ENCODE measurements at places on chromosomes 1 and 21.

DNA sequence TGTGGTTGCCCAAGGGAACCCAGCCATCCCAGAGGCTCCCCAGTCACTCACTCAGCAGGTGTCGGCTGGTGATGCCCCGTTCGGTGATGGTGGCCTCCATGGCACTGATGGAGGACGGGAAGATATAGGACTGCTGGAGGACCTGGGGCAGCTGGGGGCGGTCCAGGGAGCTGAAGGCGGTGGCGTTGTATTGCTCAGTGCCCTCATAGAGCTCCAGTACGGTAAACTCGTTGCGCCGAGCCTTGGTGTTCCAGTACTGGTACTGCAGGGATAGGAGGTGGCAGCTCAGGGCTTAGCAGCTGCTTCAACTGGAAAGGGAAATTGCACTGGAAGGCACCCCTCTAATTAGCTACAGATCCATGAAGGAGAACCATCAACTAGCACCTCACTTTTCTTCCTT lies 12.5 kb upstream of the UBR4 start:
- no peak for DNase-seq

DNA sequence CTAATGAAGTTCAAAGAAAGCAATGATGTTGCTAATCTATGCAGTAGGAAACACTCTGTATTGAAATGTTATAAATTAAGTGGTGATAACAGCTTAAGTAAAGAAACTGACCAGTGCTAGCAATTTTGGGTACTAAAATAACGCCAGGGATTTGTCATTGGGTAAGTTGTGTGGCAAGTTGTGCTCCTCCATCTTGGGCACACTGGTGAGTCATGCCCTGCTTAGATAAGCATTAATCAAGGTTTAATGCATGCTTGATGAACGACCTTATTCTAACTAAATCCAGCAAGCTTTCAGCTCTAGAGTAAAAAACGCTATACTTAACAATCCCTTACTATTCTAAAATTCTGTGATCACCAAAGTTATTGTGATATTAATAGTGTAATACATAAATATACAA lies 25.2 kb downstream of the VAMP4 start:
- DNase-seq = no peak

GRCh38 chr21:46018615-46019014 lies 37.0 kb downstream of the COL6A1 start:
- no peak for DNase-seq

DNA sequence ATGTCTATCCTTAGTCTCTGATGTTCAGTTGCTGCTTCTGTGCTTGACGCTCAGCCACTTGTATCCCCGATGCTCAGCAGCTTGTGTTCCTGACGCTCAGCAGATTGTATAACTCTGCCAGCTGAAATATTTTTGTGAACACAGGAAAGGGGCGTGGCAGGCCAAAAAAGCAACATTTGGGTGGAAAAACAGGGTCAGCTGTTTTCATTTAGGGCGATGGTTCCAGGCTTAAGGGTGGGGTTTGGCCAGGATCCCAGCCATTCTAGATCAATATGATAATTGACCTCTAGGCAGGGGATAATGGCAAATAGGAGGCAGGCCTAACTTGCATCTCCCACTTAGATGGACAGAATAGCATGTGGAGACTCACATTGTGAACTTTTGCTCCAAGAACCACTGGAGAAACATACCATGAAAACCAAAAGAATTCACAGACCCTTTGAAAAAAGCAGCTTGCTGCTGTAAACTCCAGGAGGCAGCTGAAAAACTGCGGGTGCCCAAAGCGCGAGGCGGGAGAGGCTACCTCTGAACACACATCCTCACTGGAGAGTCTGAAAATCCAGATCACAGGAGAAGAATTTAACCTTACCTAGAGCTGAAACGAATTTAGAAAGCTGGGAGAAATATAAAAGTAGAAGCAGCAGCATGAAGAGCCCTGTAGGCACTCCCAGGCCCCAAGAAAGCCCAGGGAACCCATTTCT lies 58.3 kb downstream of the ZNF648 start:
- no peak for DNase-seq

DNA sequence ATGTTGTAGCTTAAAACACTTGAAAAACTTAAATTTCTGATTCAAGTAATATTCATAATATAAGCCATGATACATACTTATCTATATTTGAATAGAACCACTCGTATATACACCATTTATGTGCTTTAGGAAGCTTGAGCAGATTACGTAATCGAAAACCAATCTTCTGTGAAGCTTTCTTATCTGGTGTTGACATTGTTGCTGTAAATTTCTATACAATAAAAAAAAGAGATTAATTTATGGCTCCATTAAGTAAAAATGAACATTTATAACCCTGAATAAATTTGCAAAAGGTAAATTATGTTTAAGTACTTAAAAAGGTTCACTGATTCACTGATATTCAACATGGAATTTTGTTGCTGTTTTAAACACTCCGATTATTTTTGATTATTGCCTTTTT lies 21.4 kb downstream of the LIN9 start:
- no peak for DNase-seq

DNA sequence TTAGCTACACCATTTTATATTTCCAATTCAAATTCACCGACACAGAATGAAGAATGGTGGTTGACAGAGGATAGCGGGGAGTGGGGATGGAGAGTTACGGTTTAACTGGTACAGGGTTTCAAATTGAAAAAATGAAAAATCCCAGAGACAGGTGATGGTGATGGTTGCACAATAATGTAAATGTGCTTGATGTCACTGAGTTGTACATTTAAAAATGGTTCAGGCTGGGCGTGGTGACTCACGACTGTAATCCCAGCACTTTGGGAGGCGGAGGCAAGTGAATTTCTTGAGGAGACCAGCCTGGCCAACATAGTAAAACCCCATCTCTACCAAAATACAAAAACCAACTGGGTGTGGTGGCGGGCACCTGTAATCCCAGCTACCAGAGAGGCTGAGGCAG lies 31.2 kb upstream of the SHCBP1L start:
- no peak for DNase-seq

DNA sequence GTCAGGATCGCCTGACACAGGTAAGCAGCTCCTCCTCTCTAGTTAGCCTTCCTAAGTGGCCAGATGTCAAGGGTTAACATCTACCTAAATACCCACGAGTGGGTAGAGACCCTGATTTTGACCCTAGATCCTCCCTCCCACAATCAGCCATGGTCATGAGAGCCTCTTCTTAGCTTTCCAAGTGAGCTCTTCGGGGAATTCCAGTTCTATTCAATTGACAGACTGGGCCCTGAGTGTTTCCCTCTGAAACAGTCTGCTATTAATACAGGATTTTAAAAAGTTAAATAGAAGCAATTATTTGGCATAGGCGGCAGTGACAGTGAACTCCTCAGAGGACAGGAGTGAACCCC lies 28.1 kb downstream of the C2CD2 start:
- no peak for DNase-seq

DNA sequence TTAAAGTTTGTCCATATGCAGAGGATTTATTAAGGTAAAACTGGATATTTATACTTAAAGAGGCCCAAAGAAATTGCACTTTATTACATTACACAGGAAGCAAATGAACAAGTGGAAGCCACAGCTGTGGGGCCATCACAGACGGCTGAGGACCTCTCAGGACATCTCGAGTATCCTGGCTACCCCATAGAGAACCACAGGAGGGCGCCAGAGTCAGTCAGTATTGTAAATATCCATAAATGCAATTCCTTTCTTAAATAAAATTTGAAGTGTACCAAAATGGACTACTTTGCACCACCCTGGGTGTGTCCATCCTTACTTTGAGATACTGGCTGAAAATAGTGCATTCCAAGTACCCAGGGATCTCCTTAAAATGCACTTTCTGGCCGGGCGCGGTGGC lies 257.2 kb downstream of the MRPL39 start:
- DNase-seq = no peak

GRCh38 chr1:4724695-4725250 lies 70.4 kb downstream of the AJAP1 start:
- DNase-seq = no peak

GRCh38 chr1:42974767-42975437 lies 16.2 kb upstream of the SLC2A1 start:
- no peak for DNase-seq

DNA sequence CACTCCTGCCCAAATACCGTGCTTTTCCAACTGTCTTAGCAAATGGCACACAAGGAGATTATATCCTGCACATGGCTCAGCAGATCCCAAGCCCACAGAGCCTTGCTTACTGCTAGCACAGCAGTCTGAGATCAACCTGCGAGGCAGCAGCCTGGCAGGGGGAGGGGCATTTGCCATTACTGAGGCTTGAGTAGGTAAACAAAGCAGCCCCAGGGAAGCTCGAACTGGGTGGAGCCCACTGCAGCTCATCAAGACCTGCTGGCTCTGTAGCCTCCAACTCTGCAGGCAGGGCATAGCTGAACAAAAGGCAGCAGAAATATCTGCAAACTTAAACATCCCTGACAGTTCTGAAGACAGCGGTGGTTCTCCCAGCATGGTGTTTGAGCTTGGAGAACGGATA lies 70.1 kb upstream of the PTBP2 start:
- DNase-seq = no peak

GRCh38 chr1:168454211-168454815 lies 89.5 kb downstream of the XCL2 start:
- DNase-seq = no peak

- peak; percentile 89 for DNase-seq
Measured at GRCh38 chr1:200118779-200119505, 91.4 kb downstream of the NR5A2 start.

GRCh38 chr1:109281680-109282496 lies 1.1 kb downstream of the PSRC1 start:
- DNase-seq = no peak

- no peak for DNase-seq
Measured at GRCh38 chr1:45621501-45621836, 2.4 kb downstream of the CCDC17 start.

DNA sequence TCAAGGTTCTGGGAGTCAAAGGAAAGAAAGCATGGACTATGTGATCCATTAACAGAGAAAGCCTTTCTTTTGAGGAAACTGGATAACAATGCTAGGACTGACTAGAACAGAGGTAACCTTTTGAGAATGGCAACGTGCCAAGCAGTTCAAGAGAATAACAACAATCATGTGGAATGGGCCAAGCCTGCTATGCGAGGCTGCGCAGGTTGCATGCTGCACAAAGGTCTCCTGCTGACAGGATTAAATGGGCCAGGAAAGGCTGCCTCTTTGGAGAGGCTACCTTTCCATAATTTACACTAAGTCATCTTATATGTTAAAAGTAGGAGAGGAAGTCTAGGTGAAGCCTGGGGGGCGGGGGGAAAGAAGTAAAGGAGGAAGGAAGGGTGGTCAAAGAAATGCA lies 5.8 kb downstream of the PCNX2 start:
- no peak for DNase-seq

GRCh38 chr1:66207484-66207883 lies 326.5 kb upstream of the SGIP1 start:
- peak; percentile 15 for DNase-seq

DNA sequence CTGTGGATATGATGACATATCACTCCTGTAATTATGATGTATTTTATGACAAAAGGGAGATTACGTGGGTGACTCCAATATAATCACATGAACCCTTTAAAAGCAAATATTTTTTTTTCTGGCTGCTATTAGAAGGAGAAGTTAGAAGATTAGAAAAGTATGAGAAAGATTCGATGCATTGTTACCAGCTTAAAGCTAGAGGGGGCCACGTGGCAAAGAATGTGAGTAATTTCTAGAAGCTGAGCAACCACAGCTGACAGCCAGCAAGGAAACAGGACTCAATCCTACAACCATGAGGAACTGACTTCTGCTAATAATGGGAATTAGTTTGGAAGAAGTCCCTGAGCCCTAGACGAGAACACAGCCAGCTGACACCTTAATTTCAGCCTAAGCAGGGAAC lies 56.3 kb upstream of the C1orf87 start:
- no peak for DNase-seq

DNA sequence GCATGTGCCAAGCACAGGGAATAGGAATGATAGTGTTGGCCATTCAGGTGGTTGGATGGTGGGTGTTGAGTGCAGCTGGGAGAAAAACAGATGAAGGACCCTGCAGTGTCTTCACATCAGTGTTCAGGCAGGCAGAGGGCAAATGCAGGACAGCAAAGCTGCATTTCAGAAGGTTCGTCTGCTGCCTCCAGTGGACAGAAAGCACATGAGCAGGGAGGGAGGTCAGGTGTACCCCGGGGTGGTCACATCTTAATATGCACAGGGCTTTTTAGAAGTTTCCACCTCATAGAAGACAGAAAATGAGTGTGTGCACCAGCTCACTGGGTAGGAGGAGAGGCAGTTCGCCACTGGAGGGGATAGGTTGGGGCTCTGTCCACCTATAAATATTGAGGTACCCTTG lies 184.9 kb downstream of the SLC35F3 start:
- DNase-seq = no peak

GRCh38 chr1:85554630-85555327 lies 25.8 kb upstream of the CCN1 start:
- no peak for DNase-seq

- no peak for DNase-seq
Measured at GRCh38 chr1:19138958-19139581, 71.0 kb downstream of the UBR4 start.

- DNase-seq = no peak
Measured at GRCh38 chr1:43634721-43635120, 15.2 kb upstream of the KDM4A start.

DNA sequence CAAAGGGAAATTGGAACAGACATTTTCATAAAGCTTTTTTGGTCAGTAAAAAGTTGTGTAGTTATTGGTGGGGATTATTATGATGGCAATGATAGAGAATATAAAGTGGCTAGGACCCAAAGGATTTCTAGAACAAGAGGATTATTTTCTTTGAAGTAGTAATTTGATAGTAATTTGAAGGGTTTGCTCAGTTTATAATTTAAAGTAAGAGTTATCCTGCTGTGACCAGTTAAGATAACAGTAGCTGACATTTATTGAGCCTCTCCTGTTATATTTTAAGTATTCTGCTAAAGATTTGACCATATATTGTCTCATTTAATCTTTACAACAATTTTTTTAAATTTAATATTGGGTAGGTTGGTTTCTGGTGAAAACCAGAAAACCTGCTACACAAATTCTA lies 14.7 kb downstream of the CAPZA1 start:
- no peak for DNase-seq

- no peak for DNase-seq
Measured at GRCh38 chr1:174022976-174023277, 770 bp upstream of the RC3H1 start.

DNA sequence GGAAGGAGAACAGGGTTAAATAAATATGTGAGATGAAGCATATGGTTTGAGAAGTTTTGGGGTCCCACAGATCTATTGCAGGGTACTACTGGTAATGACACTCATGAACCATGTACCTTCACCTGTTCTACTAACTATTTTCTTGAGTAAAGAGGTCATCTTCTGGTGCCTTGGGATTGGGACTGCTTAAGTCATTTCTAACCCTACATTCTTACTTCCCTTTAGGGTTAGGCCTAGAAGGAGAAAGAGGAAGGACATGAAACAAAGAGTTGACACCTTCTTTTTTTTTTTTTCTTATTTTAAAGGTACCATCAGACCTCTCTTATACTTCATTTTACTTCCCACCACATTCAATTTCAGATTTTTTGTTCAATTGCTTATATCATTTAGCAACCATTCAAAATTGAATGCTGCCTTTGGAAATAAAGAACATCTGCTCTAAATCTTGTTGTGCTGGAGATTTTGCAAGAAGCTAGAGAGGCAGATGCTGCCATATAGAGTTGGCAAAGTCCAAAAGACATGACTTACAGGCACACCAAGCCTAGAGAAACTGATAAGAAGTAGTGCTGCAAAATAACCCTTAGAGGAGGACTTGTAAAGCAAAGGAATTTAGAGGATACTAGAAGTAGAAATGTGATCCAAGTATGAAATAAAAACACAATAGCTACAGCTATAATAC lies 374.4 kb upstream of the ST6GALNAC5 start:
- DNase-seq = no peak

- no peak for DNase-seq
Measured at GRCh38 chr1:41728403-41729202, 190.1 kb downstream of the HIVEP3 start.
